ENCODE measurements at places on chromosomes 5 and 9.

GRCh38 chr9:110620726-110621125, 41.2 kb upstream of the SVEP1 start:
- no peak for DNase-seq

GRCh38 chr5:177523711-177524538, 7.2 kb upstream of the DDX41 start:
- DNase-seq, result no peak

DNA sequence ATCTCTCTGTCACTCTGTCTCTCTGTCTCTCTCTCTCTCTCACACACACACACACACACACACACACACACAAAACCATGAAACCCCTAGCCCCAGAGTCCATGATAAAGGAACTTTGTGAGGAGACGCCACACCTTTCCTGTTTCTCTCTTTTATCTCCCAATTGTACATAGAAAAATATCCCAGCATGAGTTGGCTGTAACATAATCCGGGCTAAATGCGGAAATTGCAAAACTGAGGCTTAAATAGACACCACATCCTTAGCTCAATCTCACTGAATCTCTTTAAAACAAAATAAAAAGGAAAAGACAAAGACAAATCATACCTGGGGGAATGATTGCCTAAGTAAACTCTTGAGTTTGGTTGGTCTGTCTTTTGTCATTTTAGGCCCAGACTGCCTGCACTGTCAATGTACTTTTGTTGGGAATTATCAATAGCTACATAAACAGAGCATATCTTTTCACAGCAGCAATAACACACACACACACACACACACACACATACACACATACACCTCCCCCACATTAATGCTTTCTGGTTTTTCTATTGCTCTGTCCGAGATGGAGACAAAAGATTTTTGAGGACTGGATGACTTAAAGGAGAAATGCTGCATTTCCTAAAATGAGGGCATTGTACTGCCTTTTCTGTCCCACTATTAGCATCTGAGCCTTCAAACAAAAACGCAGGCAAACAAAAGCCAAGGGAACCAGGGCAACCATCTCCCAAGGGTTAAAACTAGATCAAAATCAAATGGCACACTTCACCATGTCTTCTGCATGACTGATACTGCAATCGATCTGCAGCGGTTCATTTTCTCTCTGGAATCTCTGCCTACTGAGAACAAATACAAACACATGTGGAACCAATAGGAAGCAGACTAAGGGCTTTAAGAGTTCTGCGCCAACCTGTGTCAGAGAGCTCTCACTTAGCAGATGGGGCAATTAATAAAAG, 321.5 kb downstream of the NFIB start:
- DNase-seq, result no peak

- DNase-seq, result no peak
Observed at GRCh38 chr9:109918339-109919163, 138.6 kb downstream of the PALM2AKAP2 start.

DNA sequence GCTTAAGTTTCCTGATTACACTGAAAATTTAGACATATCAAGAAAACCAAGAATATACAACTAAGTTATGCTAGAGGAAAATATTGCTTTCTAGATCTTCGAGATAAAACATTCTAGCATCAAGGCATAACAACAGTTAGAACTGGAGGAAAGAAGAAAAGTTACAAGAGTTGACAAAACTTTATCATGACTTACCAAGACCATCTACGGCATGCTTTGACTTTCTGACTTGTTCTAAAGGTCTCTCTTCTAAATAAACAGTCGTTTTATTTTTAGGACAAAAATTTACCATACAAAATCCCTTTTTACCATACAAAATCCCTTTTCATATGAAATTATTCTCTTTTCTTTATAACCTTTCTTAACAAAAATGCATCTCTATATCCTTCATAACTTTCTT, 1110.1 kb upstream of the CDH10 start:
- no peak for DNase-seq

DNA sequence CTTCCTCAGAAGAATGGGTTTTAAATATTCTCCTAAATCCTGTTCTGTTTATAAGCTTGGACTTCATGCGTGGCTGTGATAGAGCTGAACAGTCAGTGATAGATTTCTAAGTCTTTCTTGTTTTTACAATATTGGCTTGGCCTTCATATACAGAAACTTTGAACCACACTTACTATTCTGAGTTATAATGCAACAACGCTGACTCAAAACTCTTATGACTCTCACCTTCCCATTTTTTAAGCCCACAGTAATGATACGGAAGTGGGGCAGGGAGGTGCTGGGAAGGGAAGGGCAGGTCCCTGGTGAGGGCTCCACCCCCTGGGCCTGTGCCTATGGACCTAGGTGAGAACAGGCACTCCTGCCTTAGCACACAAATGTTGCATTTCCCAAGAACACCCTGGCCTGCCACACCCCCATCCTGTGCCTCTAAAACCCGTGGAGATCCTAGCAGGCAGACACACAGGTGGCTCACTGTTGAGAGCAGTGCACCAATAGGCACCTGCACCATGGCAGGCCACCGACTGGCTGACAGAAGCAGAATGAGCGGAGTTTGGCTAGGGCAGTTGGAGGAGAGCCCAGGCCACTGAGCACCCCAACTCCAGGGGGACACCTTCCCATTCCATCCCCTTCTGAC, 376.7 kb downstream of the GABRG2 start:
- no peak for DNase-seq

GRCh38 chr9:96612105-96612965, 7.3 kb downstream of the CDC14B start:
- DNase-seq, result no peak

All from activated CD4-positive, CD25-positive, alpha-beta regulatory T cell (primary cell).